ENCODE measurements at places on chromosomes 4 and X.

GRCh38 chrX:40784516-40785151, 49.3 kb upstream of the MED14 start:
- no peaks in the 10 kb centered on the region for H3K27me3 ChIP-seq
- no peaks in the 10 kb centered on the region for H3K4me1 ChIP-seq
- H3K4me3 ChIP-seq = no peak overlapping the region
- no peaks in the 10 kb centered on the region for H3K36me3 ChIP-seq
- DNase-seq = no peak
- H3K27ac ChIP-seq = no peak overlapping the region

GRCh38 chrX:41621222-41621723, 67.5 kb upstream of the GPR34 start:
- DNase-seq = no peak
- no peaks in the 10 kb centered on the region for H3K4me1 ChIP-seq

DNA sequence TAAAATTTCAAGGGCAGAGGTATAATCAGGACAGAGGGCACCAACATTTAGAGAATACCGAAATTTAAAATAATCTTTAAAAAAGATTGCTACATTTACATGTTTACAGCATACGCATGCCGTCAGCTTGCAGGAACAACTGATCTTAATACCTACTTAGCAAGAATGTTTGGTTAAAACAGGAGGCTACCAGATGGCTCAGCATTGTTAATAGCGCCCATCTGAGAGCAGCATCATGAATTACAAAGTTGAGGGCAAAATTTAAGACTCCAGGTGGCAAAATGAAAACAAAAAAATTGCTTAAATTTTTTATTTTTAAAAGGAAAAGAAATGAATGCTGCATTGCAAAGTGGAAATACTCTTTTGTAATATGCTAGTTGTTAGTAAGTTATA, 241.3 kb downstream of the C4orf33 start:
- no peak overlapping the region for H3K27ac ChIP-seq
- H3K27me3 ChIP-seq = peaks cover 20% of the 10 kb centered on the region
- no peaks in the 10 kb centered on the region for H3K36me3 ChIP-seq
- DNase-seq = no peak

DNA sequence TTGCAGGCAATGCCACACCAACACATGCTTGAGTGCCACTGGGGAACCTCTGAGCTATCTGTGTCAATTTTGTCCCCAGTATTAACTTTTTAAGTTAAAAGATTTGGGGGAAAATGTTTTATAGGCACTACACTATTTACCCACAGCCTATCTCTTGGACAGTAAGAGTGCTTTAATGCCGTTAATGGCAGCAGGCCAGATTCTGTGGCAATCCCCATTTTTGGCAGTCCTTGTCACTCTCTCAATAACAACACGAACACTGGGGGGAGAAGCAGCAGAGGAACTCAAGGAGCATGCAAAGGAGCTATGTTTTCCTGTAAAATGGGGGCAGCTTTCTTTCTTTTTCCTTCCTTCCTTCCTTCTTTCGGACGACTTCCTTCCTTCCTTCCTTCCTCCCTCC, 168.6 kb downstream of the NSUN7 start:
- no peaks in the 10 kb centered on the region for H3K27me3 ChIP-seq
- DNase-seq = peak; percentile 68
- H3K4me1 ChIP-seq = peaks cover 34% of the 10 kb centered on the region
- no peak overlapping the region for H3K27ac ChIP-seq
- no peak overlapping the region for H3K4me3 ChIP-seq

DNA sequence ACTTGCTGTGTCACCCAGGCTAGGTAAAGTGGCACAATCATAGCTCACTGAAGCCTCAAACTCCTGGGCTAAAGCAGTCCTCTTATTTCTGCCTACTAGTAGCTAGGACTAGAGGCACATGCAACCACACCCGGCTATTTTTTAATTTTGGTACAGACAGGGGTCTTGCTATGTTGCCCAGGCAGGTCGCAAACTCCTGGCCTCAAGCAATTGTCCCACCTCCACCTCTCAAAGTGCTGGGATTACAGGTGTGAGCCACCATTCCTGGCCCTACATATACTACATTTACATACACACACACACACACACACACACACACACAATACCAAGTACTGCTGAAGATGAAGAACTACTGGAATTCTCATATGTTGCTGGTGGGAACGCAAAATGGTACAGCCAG, 26.9 kb downstream of the SMIM31 start:
- no peaks in the 10 kb centered on the region for H3K27me3 ChIP-seq
- H3K27ac ChIP-seq = no peak overlapping the region
- no peak for DNase-seq
- no peaks in the 10 kb centered on the region for H3K36me3 ChIP-seq
- no peak overlapping the region for H3K4me3 ChIP-seq

- peaks cover 37% of the 10 kb centered on the region for H3K36me3 ChIP-seq
- H3K4me3 ChIP-seq = no peak overlapping the region
- peaks cover under 1% of the 10 kb centered on the region for H3K4me1 ChIP-seq
- DNase-seq = no peak
- H3K27me3 ChIP-seq = no peaks in the 10 kb centered on the region
These were observed 72.4 kb upstream of the TLR2 start for GRCh38 chr4:153611679-153612078.

GRCh38 chrX:367866-368265, 18.8 kb downstream of the PPP2R3B start:
- no peaks in the 10 kb centered on the region for H3K36me3 ChIP-seq
- no peak for DNase-seq
- peak overlapping the region; percentile 96 for H3K27ac ChIP-seq
- H3K27me3 ChIP-seq = peaks cover 11% of the 10 kb centered on the region

DNA sequence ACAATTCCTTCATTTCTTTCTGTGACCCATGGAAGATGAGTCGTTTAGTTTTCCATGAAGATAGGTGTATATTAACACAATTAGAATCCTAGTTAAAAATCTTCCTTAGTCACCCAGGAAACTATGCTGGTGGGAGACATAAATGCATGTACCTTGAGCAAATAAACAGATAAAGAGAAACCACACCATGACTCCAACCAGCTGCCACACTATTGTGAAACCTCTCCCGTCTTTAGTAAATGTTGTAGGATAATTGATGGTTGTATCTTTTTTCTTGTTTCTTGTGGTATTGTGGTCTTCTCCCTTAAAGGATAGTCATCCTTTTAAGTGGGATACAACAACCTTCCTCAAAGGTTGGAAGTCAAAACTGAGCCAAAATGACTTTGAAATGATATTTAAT, 103.8 kb upstream of the LEF1 start:
- no peak overlapping the region for H3K27ac ChIP-seq
- H3K4me1 ChIP-seq = no peaks in the 10 kb centered on the region
- H3K4me3 ChIP-seq = no peak overlapping the region
- H3K36me3 ChIP-seq = no peaks in the 10 kb centered on the region
- DNase-seq = no peak

DNA sequence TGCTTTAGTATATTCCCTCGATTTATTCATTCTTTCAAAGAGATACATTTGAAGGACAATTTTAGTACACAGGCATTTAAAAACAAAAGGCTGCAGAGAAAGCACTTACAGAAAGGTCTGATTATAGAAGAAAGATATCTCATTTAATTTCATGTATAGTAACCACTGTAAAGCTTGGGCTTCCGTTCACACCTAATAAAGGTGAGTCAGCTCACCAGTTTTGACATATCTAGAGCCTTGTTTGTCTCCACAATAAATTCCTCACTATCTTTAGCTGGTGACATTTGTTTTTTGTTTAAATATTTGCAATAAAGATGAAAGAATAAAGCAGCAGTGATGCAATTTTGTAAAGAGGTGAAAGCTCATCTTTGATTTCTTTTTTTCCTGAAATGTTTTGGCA, 1.1 kb upstream of the EPHA5 start:
- no peaks in the 10 kb centered on the region for H3K36me3 ChIP-seq
- peaks cover 31% of the 10 kb centered on the region for H3K4me1 ChIP-seq
- peaks cover 58% of the 10 kb centered on the region for H3K27me3 ChIP-seq

DNA sequence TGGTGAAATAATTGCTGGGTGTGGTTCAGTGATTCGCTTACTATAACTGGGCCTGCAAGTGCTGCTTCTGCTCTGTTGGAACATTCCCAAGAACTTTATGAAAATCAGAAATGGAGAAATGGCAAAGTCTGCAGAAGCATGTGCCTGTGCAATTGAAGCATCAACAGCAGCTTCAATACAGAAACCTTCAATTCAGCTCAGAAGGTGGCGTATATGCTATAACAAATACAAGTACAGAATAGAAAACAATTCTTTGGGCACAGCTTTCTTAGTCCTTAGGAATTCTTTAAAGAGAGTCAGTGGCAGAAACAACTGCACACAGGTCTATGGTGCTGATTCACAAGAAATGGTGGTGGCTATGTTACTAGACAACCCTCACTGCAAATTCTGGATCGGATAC, 18.0 kb upstream of the PDHA2 start:
- H3K27ac ChIP-seq = no peak overlapping the region
- no peak overlapping the region for H3K4me3 ChIP-seq
- H3K36me3 ChIP-seq = no peaks in the 10 kb centered on the region
- DNase-seq = no peak

DNA sequence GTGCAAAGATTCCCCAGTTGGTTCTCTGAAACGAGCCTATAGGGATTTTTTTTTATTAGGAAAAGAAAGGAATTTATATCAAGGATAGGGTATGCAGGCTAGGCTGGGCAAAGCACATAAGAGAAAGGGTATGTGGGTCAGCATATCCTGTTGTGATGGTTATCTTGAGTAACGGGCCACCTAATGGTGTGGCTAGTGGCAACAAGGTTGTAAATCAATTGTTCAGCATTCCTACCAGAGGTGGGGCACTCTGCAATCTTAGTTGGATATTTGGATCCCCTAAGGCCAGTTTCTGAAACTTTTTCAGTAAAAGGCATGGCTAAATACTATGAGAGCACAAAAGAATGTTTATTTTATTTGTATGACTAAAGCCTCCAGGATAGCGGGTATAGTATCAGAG, 42.7 kb downstream of the DCAF12L1 start:
- no peaks in the 10 kb centered on the region for H3K4me1 ChIP-seq
- H3K4me3 ChIP-seq = no peak overlapping the region
- no peak for DNase-seq
- no peak overlapping the region for H3K27ac ChIP-seq

GRCh38 chr4:172716291-172716690, 452.3 kb upstream of the GALNT7 start:
- DNase-seq = no peak
- no peaks in the 10 kb centered on the region for H3K36me3 ChIP-seq
- H3K27ac ChIP-seq = no peak overlapping the region
- no peaks in the 10 kb centered on the region for H3K4me1 ChIP-seq
- no peaks in the 10 kb centered on the region for H3K27me3 ChIP-seq
- no peak overlapping the region for H3K4me3 ChIP-seq

GRCh38 chr4:7328913-7329638, 105.7 kb downstream of the PSAPL1 start:
- H3K27me3 ChIP-seq = peaks cover 13% of the 10 kb centered on the region
- peak; percentile 58 for DNase-seq
- no peak overlapping the region for H3K27ac ChIP-seq
- H3K4me1 ChIP-seq = peaks cover 15% of the 10 kb centered on the region

GRCh38 chrX:42022158-42022557, 98.8 kb upstream of the CASK start:
- no peak overlapping the region for H3K4me3 ChIP-seq
- no peaks in the 10 kb centered on the region for H3K36me3 ChIP-seq
- H3K27ac ChIP-seq = no peak overlapping the region
- no peak for DNase-seq
- no peaks in the 10 kb centered on the region for H3K27me3 ChIP-seq
